ENCODE measurements at places on chromosomes 4 and X. TPM values are rescaled to one million over a fixed set of nuclear protein-coding genes. Genes with fewer than 3 reads are reported as not detected.
A peak's percentile ranks its signal among the peaks of the same experiment; 100 is the strongest.

DNA sequence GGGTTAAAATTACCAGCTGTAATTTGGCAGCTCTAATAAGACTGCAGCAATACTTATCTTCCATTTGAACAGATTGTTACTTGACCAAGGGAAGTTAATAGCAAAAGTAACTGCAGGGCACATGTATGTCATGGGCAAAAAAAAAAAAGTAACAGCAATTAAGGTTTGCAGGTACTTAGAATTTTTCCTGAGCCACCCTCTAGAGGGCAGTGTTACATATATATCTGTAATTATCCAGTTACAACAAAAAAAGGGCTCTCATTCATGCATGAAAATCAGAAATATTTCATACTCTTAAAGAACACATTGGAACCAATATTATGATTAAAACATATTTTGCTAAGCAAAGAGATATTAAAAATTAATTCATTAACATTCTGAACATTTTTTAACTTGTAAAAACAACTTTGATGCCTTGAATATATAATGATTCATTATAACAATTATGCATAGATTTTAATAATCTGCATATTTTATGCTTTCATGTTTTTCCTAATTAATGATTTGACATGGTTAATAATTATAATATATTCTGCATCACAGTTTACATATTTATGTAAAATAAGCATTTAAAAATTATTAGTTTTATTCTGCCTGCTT lies 25.1 kb downstream of the XIAP start:
- H3K4me3 ChIP-seq = no peak overlapping the region
- H3K4me1 ChIP-seq = no peaks in the 10 kb centered on the region
- no peak overlapping the region for H3K27ac ChIP-seq
- peak; percentile 6 for DNase-seq
- peaks cover 3% of the 10 kb centered on the region for H3K27me3 ChIP-seq

DNA sequence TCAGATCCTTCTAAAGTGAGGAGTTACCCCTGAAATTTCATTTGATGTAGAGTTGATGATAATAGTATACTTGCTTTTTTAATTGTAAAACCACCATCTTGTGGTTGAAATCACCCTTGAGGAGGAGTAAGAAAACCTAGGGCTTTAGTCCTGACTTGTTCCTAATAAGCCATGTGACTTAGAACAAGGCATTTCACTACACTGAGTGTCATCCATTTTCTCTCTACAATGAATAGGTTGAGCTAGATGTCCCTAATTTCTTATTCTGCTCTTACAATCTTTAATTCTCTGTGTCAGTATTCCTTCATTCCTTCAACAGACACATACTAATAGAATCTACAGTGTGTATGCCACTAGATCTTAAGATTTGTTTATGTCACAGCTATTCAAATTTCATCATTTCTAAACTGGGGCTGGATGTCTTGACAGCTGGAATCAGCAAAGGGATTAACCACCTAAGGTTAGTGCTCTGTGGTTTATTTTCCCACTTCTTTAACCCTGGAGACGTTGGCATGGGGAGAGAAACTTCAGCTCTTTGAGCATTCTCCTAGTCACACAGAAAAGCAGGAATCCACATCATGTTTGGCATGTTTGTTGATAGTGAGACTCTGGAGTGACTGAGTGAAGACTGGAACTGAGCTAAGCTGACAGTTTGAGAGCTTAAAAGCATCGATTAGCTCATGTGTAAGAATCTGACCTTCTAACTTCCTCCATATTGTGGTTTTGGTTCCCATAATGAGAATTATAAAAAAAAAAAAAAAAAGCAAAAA lies 246.3 kb downstream of the NDST4 start:
- no peak for DNase-seq
- H3K36me3 ChIP-seq = no peaks in the 10 kb centered on the region
- no peaks in the 10 kb centered on the region for H3K4me1 ChIP-seq
- no peak overlapping the region for H3K27ac ChIP-seq
- no peak overlapping the region for H3K4me3 ChIP-seq

DNA sequence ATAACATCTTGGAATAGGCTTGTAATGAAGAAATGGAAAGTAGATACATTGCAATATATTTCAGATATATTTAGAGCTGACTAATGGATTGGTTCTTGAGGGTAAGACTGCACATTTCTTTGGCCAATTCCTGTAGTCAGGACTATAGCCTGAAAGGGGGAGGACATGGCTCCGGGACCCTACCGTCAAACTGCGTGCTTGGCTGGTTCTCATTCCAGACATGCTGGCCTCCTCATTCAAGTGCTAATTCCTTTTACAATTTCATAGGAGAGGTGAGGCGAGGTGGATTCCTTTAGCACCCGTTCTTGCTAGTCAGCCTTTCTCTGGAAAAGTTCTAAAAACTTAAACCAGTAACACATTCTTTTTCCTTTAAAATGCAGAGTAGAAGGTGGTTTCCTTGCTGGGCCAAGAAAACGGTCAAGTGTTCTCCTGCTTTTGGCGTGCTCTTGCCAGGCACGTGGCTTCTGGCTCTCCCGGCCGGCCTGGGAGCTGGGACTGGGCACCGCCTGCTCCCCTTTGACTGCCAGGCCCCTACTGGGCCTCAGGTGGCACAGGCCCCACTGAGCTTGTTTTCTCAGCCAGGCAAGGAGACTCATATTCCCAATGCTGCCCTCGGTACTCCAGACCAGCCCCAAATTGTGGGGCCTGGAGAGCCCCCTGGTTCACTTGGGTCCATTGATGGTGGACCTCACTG lies 167.2 kb downstream of the STK32B start:
- no peak for DNase-seq
- H3K4me1 ChIP-seq = peaks cover 5% of the 10 kb centered on the region
- no peaks in the 10 kb centered on the region for H3K36me3 ChIP-seq
- no peaks in the 10 kb centered on the region for H3K27me3 ChIP-seq

DNA sequence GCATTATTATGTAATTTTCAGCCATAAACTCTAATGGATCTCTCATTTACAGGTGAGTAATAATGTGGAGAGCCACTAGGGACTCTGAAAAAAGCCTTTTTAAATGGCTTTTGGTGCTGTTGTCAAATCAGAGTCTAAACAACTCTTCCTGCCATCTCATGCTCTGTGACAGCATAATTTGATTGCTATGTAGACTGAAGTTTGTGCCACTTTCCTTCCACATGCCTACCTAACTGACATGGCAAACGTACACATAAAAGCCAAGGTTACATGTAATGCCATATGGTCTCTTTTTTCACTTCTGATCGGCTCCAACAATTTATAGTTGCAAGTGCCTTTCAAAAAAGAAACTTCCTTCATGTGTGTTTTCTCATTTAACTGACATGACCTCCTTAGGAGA lies 94.3 kb downstream of the SH2D1A start:
- H3K4me3 ChIP-seq = no peak overlapping the region
- H3K27me3 ChIP-seq = no peaks in the 10 kb centered on the region
- DNase-seq = no peak

GRCh38 chrX:22389556-22390179 lies 117.0 kb downstream of the CBLL2 start:
- no peak for DNase-seq
- no peak overlapping the region for H3K4me3 ChIP-seq
- no peak overlapping the region for H3K27ac ChIP-seq
- peaks cover 10% of the 10 kb centered on the region for H3K4me1 ChIP-seq
- no peaks in the 10 kb centered on the region for H3K27me3 ChIP-seq

DNA sequence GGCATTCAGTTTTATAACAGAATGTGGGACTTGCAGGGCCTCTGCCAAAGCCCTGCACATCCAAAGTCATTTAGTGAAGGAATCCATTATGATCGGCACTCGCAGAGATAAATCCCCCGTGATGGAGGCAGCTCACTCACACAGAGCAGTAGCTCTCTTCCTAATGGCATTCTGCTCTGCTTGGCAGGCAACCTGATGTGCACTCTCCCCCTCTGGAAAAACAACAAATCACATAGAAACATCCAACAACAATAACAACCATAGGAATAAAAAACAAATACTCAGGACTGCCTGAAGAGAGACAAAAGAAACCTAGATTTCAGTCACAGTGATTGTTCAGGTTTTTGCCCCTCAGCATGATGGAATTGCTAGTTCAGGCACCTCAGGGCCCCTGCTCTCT lies 59.7 kb downstream of the NAA11 start:
- no peak overlapping the region for H3K27ac ChIP-seq
- no peak overlapping the region for H3K4me3 ChIP-seq
- no peaks in the 10 kb centered on the region for H3K4me1 ChIP-seq
- no peaks in the 10 kb centered on the region for H3K27me3 ChIP-seq

DNA sequence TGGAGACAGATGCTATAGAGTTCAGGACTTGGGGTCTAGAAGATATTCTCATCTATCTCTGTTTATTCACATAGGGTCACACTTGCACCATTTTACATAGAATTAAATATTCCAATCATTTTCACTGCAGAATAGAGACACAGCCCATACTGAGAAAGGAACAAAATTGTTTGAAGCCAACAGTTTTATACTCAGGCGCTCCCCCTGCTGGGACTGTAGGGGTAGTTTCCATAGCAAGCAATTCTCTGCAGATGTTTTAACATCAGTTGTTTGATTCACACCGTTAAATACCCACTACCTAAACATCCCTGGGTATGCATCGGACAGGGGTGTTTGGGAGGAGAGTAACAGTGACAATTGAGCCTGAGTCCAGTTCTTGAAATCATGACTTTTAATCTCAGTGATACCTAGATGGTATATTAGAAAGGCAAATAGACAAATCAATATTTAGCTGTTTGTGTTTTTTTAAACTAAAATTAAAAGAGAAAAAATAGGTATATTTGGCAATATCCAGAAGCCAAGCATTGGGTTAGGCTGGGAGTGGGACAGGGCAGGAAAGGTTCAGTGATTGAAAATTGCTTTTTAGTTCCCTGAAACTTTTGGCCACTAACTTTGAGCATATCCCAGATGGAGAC lies 33.8 kb downstream of the LONRF3 start:
- no peak overlapping the region for H3K4me3 ChIP-seq
- peak; percentile 29 for DNase-seq
- H3K27me3 ChIP-seq = no peaks in the 10 kb centered on the region
- peaks cover 14% of the 10 kb centered on the region for H3K36me3 ChIP-seq
- no peak overlapping the region for H3K27ac ChIP-seq

DNA sequence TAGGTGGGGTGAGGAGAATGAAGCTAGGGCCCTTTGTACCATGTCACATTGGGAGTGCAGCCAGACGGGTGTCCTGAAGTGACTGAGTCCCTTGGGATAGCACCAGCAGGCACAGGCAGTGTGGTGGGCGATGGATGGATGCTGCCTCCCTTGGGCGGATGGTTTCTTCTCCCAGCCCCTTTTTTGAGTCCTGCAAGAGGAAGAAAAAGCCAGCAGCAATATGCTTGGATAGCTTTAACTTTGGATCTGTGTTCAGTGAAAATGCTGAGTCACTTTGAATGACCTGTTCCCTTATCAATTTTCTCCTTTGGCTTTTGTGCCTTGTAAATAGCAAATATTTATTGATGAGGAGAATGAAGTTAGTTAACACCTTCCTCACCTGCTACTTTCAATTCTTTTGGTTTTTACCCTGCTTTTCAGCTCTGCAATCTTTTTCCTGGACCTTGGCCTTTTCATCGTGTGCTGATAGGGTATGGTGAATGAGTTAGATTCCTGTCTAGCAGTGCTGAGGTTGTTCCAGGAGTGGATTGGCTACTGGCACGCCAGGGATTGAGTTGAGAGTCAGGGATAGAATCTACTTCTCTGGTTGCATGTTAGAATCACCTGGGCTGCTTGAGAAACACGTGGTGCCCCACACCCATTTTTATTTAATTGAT lies 10.2 kb downstream of the DCUN1D4 start:
- H3K27me3 ChIP-seq = no peaks in the 10 kb centered on the region
- peak overlapping the region; percentile 0 for H3K27ac ChIP-seq
- no peaks in the 10 kb centered on the region for H3K36me3 ChIP-seq
- no peak overlapping the region for H3K4me3 ChIP-seq
- peaks cover 5% of the 10 kb centered on the region for H3K4me1 ChIP-seq

DNA sequence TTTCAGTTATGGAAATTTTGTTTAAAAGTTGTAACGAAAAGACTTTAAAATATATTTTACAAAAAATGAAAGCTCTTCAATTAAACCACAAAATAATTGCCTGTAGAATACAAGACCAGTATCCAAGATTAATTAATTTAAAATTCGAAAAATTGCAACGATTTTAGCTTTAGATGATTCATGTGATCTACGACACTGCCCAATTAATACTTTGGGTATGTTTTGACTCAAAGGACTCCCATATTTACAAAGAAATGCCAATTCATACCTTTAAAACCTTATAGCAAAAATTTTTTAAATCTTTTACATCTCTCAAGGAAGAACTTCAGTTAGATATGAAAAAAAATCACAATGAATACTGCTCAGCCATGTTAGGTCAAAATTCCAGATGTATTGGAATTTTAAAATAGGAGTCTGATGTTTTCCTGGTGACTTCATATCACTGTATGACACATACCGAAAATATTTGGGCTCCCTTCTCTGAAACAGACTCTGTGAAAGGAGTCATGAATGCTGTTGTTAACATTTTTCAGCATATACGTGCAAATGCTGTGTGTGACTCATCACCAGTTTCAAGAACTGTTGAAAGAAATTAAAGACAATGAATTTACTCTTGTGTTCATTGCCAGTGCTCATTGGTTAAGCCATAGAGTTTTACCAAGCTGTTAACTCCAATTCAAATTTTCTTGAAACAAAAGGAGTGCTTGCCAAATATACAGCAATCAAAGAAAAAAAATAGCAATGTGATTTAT lies 13.8 kb upstream of the SMS start:
- peaks cover 2% of the 10 kb centered on the region for H3K27me3 ChIP-seq
- DNase-seq = no peak
- no peak overlapping the region for H3K27ac ChIP-seq
- H3K36me3 ChIP-seq = no peaks in the 10 kb centered on the region
- H3K4me1 ChIP-seq = no peaks in the 10 kb centered on the region

DNA sequence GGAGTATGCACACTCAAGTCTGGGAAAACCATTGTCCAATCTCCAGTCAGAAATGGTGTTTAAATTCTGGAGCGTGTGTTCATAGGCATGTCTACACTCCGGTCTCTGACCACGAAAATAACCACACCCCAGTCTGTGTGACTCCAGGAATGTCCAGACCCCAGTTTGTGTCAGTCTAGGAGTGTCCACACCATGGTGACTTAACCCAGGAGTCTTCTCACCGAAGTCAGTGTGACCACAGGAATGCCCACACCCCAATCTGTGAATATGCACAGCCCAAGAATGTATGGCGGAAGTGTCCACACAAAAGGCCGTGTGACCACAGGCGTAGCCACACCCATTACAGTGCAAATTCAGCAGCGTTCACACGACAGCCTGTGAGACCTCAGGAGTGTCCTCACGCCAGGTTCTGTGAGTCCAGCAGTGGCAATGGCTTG lies 11.4 kb downstream of the FTSJ1 start:
- H3K27ac ChIP-seq = no peak overlapping the region
- H3K36me3 ChIP-seq = no peaks in the 10 kb centered on the region
- peaks cover 2% of the 10 kb centered on the region for H3K27me3 ChIP-seq
- no peak overlapping the region for H3K4me3 ChIP-seq
- H3K4me1 ChIP-seq = peaks cover 5% of the 10 kb centered on the region
- no peak for DNase-seq

GRCh38 chrX:57587607-57588006 lies 4.2 kb upstream of the ZXDB start:
- H3K27me3 ChIP-seq = no peaks in the 10 kb centered on the region
- peaks cover 6% of the 10 kb centered on the region for H3K4me1 ChIP-seq
- H3K27ac ChIP-seq = no peak overlapping the region
- H3K4me3 ChIP-seq = no peak overlapping the region

Gene C4orf36
- total RNA-seq = 0.72 TPM

Gene TENM3
- 29.7 TPM for total RNA-seq

Gene PSAPL1
- not detected for total RNA-seq

Gene UGT2B11
- total RNA-seq = not detected

Gene GPR34
- total RNA-seq = not detected

Gene CT55
- total RNA-seq = 0.21 TPM
